ENCODE measurements at places on chromosomes 3 and 15.

GRCh38 chr3:178200316-178200715 lies 335.9 kb upstream of the KCNMB2 start:
- H3K36me3 ChIP-seq = peaks cover 4% of the 10 kb centered on the region
- no peaks in the 10 kb centered on the region for H3K27me3 ChIP-seq
- DNase-seq = no peak
- peaks cover 4% of the 10 kb centered on the region for H3K4me1 ChIP-seq
- H3K27ac ChIP-seq = no peak overlapping the region

- no peak overlapping the region for H3K4me3 ChIP-seq
- H3K36me3 ChIP-seq = no peaks in the 10 kb centered on the region
- H3K27me3 ChIP-seq = no peaks in the 10 kb centered on the region
Observed at GRCh38 chr3:175484666-175485065, 625.5 kb downstream of the NAALADL2 start.

DNA sequence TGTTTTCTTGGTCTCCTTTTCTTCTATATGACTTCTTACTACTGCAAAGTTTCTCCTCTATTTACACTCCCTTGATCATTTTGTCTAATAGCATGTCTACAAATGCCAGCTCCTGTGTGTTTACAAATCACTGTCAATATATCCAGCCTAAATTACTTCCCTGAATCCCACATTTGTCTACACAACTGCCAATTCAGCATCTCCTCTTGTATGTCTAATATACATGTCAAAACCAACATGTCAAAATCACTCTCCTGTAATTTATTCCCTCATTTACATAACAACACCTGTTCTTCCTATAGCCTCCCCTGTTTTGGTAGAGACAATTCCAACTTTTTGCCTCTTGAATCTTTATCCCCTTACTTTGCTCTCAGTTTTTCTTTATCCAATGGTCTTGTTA lies 359.3 kb downstream of the PLOD2 start:
- no peak overlapping the region for H3K27ac ChIP-seq
- no peaks in the 10 kb centered on the region for H3K27me3 ChIP-seq
- no peaks in the 10 kb centered on the region for H3K36me3 ChIP-seq

DNA sequence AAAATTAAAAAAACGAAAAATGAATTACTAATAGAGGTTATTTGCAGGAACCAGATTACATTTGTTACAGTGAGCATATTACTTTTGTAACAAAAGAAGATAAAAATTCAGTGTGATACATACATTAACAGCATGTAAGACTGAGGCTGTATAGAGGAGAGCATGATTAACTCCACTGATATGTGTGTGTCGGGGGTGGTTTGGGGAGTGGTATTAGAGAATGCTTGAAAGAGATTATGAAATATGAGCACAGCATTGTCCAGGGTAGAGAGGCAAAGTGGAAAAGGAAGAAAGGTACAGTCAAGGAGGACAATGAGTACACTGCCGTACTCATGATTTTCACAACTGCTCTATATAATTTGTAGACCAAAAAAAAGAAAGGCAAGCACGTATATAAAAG lies 62.9 kb upstream of the LRRFIP2 start:
- no peak for DNase-seq
- H3K4me3 ChIP-seq = no peak overlapping the region
- no peaks in the 10 kb centered on the region for H3K27me3 ChIP-seq
- H3K36me3 ChIP-seq = no peaks in the 10 kb centered on the region

GRCh38 chr3:138479438-138479863 lies 45.0 kb downstream of the ESYT3 start:
- no peak overlapping the region for H3K27ac ChIP-seq
- peaks cover 8% of the 10 kb centered on the region for H3K36me3 ChIP-seq
- H3K4me3 ChIP-seq = no peak overlapping the region
- H3K27me3 ChIP-seq = no peaks in the 10 kb centered on the region
- no peaks in the 10 kb centered on the region for H3K4me1 ChIP-seq

GRCh38 chr15:80788536-80788935 lies 9.4 kb downstream of the CEMIP start:
- DNase-seq = no peak
- no peaks in the 10 kb centered on the region for H3K4me1 ChIP-seq
- no peaks in the 10 kb centered on the region for H3K36me3 ChIP-seq
- H3K27ac ChIP-seq = no peak overlapping the region
